HFFc6 (cell line): ENCODE measurements at places on chromosomes 11 and 22.

DNA sequence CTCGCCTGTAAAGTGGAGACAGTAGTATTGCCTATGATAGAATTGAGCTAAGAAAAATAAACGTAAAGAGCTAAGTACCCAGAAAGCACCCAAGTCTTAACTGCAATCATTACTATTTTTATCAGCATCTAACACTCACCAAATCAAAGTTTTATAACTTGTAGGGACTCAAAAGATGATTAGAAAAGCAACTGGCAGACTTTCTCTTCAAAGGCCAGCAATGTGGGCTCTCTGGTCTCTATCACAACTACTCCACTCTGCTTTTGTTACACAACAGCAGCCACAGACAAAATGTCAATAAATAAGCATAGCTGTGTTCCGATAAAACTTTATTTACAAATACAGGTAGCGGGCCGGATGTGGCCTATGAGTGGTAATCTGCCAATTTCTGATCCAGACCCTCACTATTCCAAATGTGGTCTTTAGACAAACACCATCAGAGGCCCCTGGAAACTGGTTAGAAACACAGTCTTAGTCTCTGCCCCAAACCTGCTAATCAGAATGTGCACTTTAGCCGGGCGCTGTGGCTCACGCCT is 8.2 kb downstream of the TPST2 start:
- no peak for DNase-seq

- peak; percentile 70 for DNase-seq
These were observed 22.0 kb downstream of the ZNF202 start for GRCh38 chr11:123719452-123719851.

DNA sequence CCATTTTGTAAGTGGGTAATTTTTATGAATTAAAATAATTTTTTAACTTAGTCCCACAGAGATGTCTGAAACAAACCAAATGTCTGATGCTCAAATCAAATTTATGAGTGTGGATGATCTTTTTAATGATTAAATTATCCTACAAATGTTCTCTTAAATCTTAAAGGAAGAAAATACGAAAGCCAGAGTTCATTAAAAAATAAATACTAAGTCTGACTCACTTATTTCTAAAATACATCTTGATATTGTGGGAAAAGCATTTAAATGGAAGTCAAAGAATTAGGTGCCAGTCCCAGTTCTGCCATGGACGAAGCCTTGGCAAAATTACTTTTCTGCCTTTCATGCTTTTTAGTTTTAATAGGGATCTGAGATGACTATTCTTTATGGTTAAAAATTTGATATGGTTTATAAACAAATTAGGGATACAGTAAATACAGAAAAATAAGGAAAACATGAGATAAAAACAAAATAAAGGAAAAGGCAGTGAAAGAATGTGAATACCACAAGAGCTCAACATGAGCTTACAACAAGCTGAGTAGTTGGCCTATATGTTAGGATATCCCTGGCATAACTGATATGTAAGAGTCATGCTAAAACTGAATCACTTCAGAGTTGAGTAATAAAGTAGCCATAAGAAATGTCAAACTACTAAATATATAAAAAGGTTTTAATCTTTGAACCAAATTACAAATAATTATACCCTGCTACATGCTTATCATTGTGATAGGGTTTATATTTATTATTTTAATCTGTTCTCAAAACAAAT is 9.2 kb downstream of the CCDC34 start:
- peak; percentile 36 for DNase-seq

GRCh38 chr11:61768376-61769076 is 16.1 kb downstream of the MYRF start:
- no peak for DNase-seq

GRCh38 chr22:40535642-40536041 is 100.9 kb downstream of the MRTFA start:
- DNase-seq, result no peak

DNA sequence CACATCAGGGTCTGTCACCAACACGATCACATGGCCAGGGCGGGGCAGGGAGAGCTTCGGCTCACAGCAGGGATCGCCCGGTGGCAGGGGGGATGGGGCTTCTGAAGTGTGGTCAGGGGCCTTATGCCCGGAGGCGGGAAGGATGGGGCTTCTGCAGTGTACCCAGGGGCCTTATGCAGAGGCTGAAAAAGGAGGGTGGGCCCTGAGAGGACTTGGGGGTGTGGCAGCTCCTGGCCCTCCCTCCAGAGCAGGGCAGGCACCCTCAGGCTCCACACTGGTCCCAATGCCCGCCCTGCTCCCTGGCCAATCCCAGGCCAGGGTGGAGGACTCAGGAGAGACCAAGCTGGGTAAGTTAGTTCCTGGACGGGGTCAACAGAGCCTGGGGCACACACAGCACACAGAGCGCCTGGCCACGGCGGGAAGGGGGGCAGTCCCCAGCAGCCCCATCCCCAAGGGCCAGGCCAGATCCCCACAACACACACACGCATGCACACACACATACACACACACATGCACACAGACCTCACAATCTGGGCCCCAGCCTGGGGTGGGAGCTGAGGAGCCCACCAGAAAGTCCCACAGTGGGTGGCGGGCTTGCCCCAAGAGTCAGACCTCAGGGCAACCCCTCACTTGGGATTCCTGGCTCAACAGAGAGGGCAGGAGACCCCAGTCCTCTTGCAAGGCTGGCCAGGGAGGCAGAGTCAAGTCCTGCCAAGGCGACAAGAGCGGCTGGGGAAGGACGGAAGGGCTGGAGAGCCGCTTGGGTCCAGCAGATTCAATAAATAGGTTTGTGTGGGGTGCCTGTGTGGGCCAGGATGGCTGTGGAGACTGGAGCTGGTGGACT is 1.1 kb upstream of the CEND1 start:
- peak; percentile 22 for DNase-seq

GRCh38 chr22:29151316-29151715 is 54.4 kb upstream of the EMID1 start:
- no peak for DNase-seq

- no peak for DNase-seq
These were observed 41.2 kb upstream of the LRRC55 start for GRCh38 chr11:57140568-57140967.

- DNase-seq, result no peak
These were observed 5.3 kb upstream of the NAP1L4 start for GRCh38 chr11:2997406-2997805.

DNA sequence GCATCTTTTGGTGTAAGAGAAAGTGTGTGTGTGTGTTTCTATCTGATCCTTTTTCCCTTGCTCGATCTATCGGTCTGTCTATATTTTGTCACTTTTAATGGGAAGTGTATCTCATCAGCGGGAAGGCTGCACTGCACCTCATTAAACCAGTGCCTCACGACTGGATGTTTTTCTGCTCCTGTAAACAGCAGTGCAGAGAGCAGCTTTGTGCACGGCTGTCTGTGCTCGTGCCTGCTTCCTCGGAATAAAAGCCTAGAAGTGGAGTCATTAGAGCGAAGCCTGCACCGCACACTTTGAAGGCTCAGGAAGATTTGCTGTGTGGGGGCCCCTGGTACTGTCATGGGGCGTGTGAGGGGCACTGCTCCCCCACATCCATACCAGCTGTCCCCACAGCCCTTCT is 27.0 kb upstream of the PARVG start:
- no peak for DNase-seq

DNA sequence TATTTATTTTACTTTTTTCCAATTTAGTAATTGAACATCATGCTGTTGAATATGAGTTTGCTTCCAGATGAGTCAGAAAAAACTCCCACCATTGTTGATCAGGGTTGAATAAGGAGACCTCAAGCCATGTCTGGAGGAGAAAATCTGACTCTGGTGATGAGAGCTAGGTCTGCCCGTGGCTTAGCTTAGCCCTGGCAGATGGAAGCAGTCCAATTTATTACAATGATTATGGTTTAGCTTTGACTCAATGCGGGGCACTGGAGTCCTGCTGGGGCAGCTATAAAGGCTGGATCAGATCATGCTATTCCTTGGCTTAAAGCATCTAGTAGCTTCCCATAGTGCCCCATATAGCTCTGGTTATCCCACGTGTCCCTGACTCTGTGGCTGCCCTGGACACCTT is 506.5 kb downstream of the MN1 start:
- no peak for DNase-seq

- DNase-seq, result peak; percentile 62
These were observed 62.1 kb upstream of the AMOTL1 start for GRCh38 chr11:94705891-94706615.

DNA sequence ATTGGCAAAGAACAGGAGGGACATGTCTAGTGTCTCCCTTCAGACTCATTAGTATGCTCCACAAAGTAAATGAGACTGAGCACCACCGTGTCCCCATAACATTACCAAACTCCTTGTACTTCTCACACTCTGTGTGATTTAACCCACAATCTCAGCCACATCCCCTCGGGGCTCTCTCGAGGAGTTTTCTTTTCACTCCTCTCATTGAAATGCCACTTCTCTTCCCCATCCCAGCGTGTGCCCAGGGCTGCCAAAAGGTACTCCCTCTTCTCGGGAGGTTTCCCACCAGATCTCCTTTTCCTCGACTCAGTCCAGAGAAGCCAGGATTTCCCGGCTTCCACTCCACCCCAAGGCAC is 1.1 kb downstream of the RBFOX2 start:
- no peak for DNase-seq

DNA sequence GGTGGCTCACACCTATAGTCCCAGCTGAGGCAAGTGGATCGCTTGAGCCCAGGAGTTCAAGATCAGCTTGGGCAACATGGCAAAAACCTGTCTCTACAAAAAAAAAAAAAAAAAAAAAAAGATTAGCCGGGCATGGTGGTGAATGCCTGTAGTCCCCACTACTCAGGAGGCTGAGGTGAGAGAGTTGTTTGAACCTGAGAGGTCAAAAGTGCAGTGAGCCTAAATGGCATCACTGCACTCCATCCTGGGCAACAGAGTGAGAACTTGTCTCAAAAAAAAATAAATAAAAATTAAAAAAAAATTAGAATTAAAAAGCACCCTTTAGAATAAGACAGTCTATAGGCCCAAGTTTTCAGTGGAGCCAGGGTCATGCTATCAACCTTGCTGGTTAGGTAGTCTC is 95.5 kb downstream of the PDHX start:
- no peak for DNase-seq

DNA sequence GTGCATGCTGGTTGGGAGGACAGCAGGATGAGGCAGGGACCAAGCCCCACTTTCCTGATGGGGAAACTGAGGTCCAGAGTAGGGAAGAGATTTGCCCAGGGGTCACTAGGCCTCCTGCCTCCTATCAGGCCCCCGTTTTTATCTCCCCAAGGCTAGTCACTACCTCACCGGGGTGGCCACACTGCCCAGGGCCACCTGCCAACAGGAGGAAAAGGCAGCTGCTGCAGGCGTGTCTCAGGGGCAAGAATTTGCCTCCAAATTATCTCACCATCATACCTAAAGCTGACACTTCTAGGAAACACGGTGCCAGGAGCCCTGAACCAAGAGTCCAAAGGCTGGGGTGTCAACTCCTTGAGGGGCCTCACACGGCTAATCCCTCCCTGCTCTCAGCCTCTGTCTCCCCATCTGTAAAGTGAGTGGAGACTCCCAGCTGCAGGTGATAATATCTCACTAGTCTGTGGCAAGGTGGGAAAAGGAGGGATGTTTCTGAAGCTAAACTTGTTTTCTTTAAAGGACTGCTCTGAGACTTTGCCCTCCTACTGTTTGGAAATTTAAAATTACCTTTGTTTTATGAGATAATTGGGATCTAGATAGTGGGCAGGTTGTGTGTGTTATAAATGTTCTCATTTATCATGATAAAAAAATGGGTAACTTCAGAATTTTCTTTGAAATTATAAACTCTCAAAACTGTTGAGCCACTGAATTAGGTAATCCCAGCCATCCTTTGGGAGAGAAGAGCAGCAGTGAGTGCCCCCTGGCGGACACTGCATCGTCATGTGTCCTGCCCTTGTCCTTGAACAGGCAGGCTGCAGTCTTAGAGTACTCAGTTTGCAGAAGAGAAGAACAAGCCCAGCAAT is 60.0 kb downstream of the MYO7A start:
- DNase-seq, result peak; percentile 62

GRCh38 chr22:24147666-24148065 is 33.6 kb upstream of the SUSD2 start:
- DNase-seq, result no peak

DNA sequence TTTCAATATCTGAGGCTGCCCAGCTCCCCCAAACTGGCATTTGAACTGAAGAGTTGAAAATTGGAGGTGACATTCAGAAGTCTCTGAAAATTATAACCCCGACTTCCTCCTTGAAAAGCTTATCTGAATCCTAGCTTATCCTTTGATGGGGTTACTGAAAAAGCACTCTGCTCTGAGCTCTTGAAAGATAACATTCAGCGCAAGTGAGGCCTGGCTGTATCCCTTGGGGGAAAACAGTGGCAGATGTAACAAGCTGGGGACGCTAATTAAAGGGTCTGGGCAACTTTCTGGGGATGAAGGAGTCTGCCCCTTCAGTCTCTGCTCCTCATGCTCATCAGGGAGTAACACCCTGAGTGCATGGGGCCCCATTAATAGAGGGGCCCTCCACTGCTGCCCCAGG is 402.0 kb upstream of the CADM1 start:
- DNase-seq, result no peak

DNA sequence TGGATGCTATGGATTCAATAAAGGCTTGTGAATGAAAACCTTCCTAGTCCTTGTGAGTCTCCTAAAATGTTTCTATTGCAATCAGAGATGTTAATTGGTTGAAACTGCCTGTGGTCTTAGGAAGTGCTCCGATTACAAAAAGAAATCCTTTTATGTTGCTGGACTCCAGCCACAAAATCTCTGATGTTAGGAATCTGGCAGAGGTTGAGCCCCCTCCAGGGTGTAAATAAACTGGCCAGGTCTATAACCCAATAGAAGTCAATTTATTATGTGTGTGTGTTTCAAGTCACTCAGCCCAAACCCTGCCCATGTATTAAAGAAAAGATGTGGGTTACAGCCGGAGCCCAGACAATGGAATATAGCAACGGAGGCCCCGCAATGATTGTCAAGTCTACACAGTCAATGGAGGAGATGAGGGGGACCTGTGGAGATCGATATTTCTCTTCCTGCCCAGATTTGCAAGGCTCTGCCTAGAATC is 218.1 kb upstream of the SORL1-AS1 start:
- DNase-seq, result no peak

DNA sequence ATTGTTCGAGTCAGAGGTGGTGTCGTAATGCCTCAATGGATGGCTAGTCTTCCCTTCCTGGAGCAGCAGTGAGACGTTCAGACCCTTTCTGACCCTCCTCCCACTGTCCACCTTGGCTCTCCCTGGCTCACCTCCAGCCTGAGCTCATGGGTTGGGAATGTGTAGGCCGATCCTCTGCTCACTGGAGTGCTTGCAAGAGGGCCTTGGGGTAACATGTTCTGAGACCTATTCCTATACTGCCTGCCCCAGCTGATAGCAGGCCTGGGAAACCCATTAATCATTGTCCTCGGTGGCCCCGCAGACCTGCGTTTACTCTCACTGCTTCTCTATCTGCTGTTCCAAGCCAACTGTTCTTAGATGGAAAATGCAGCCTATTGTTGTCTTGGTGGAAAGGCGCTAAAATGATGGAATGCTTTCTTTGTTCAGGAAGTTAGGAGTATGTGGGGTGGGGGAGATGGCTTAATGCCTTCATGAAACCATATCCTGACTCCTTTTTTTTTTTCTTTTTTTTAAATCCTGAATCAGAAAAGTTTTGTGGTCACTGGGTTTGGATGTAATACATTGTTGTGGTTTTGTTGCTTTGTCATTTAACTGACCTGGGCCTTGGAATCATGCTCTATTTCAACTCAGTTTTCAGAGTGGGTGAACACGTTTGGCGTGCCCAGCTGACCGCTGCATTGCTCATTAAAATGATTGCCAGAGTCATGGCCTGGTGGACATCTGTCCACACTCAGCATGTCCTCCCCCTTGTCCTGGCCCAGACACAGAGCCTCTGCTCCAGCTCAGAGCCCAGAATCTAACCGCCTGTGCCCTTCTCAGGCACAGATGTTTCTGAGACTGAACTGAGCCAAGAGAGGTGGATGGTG is 72.5 kb downstream of the MICAL2 start:
- DNase-seq, result peak; percentile 97

GRCh38 chr22:24184057-24184798 is 2.9 kb downstream of the SUSD2 start:
- no peak for DNase-seq
